ENCODE measurements at places on chromosomes 2 and 18.
A peak's percentile ranks its signal among the peaks of the same experiment; 100 is the strongest.

- peak; percentile 37 for DNase-seq
Measured at GRCh38 chr18:46481048-46481846, 175.8 kb downstream of the LOXHD1 start.

GRCh38 chr2:184541591-184541990, 56.7 kb upstream of the ZNF804A start:
- DNase-seq, result no peak

GRCh38 chr2:226906163-226906693, 70.4 kb downstream of the RHBDD1 start:
- no peak for DNase-seq

DNA sequence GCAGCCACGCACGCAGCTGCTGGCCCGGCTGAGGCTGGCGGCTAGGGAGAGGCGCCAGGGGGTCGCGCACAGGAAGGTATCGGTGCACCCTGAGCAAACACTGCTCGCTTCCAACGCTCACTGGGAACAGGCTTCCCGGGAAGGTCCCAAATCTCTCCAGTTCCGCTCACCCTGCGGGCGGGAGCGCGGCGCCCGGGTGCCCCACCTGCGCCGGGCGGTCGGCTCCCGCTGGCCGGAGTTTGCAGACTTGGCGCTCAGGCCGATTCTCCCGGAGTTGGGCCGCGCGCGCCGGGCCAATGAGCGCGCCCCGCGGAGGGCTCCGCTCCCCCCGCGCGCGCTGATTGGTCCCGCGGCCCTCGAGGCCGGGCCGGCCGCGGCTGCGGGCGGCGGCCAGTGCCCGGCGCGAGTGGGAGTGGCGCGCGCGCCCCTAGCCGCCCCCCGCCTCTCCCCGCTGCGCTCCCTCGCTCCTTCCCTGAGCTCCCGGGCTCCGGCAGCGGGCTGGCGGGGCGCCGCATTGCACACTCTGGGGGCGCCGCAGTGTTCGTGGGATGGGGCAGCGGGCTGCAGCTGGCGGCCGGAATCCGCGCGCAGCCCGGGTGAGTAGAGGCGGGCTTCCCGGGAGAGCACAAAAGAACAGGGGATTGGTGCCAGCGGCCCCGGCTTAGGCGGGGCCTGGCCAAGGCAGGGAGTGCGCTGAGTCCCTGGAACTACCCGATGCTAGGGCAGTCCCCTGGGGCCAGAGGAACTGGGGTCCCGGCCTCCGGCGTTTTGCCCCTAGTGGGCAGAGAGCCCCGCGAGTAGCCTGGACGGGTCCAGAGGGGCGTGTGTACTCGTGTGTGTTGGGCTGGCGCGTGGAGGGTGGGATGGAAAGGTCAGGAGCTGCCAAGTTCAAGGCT, at the start of gene LYPD6:
Gene LYPD6 (plus strand): TSS at position 461 of the 896 bp plus-strand sequence. CDS start 107,122 bp downstream, outside the sequence.
- no peak for DNase-seq

GRCh38 chr2:148594216-148594615, 50.3 kb upstream of the EPC2 start:
- no peak for DNase-seq

DNA sequence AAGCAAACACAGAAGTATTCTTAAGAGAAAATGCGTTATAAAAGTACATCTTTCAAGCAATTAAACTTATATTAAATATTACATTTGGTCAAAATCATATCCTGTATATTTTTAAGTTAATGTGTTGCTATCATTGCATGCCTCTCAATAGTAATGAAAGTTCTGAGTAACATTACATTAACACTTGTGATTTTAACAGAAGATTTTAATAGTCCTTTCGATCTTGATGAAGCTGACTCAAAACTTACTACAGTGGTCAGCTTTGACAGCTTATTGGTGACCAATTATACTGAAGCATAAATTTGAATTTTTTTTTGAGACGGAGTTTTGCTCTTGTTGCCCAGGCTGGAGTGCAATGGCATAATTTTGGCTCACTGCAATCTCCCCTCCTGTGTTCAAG, 303.3 kb downstream of the GALR1 start:
- DNase-seq, result no peak

DNA sequence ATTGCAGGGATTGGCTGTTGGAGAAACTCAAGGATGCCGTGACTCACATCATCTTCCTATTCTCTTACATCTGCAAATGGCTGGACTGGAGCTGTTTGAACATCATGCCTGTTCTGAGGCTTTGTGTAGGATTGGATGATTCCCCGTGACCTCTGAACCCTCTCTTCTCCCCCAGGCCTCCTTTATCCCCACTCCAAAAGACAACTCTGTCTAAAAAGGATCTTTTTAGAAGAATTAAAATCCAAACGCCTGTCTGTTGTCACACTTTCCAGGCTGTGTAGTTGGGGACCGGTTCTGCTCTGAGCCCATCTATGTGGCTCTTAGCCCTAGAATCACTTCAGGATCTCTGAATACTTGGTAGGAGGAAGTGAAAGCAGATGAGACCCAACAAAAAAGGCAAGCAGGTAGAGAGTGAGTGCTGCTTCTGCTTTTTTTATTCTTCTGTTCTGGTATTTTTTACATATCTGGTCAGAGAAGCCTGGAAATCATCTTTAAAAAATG, 565 bp downstream of the SP140 start:
- no peak for DNase-seq

DNA sequence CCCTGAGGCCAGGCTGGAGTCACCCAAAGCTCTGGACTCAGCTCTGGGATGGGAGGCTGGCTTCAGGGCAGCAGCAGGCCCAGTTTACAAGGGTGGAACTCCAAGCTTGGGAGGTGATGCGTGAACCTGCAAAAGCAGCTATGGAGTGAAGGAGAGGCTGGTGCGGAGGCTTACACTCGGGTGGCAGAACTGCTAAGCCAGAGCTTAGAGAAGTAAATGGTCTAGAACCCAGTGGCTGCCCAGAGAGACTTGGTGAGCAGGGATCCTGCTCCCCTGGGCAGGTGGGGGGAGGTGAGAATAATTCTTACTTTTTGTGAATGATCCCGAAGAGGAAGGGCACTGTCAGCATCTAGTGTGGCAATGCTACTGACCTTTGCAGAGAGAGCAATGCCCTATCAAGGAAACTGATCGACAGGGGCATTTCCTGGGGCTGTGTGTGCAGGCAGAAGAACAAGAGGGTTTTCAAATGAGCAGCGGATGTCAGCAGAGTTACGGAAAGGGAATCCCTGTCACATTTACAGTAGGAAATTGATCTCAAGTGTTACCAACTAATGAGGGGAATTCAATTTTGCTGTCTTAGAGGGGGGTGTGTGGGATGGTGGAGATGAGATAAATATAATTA, 80.4 kb downstream of the TGFA start:
- DNase-seq, result no peak

DNA sequence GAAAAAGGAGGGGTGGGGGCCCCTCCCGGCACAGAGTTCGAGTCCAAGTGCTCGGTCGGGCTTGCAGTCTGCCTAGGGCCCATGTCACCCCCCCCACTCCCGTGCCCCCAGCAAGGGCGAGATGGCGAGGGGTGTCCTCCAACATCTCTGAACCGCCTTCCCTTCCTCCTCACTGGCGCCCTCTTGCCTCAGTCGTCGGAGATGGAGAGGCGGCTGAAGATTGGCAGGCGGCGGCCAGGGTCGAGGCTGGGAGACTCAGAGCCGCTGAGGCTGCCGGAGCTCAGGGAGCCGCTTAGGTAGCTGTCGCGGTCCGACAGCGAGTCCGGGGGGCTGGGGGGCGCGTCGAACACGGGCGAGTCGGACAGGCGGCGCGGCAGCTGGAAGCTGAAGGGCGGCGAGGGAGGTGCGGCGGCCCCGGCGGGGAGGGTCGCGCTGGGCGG, 2.3 kb downstream of the ZFP36L2 start:
- DNase-seq, result peak; percentile 57

GRCh38 chr2:230578106-230578505, 134.5 kb upstream of the CAB39 start:
- DNase-seq, result no peak

- no peak for DNase-seq
Measured at GRCh38 chr2:82289446-82289845, 1984.9 kb upstream of the LRRTM1 start.

GRCh38 chr18:54742659-54743604, 85.3 kb upstream of the RAB27B start:
- DNase-seq, result no peak

GRCh38 chr2:162607915-162608314, 230.7 kb downstream of the KCNH7 start:
- DNase-seq, result no peak

DNA sequence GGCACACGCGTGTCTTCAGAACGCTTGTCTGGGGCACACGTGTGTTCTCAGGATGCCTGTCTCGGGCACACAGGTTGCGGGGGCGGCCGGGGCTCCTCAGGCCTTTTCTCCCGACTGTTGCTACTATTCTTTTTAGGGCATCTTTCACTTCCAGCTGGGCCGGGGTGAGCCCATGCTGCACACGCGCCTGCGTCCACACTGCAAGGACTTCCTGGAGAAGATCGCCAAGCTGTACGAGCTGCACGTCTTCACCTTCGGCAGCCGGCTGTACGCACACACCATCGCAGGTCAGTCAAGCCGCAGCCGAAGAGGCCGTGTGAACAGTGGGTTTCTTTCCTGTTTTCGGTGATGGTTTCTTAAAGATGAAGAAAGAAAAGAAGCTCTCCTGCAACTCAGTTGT, 25.0 kb downstream of the CTDP1 start:
- no peak for DNase-seq

- DNase-seq, result no peak
Measured at GRCh38 chr18:23825978-23826405, 136.7 kb downstream of the LAMA3 start.

- DNase-seq, result no peak
Measured at GRCh38 chr2:44884677-44885076, 56.8 kb upstream of the SIX3 start.

DNA sequence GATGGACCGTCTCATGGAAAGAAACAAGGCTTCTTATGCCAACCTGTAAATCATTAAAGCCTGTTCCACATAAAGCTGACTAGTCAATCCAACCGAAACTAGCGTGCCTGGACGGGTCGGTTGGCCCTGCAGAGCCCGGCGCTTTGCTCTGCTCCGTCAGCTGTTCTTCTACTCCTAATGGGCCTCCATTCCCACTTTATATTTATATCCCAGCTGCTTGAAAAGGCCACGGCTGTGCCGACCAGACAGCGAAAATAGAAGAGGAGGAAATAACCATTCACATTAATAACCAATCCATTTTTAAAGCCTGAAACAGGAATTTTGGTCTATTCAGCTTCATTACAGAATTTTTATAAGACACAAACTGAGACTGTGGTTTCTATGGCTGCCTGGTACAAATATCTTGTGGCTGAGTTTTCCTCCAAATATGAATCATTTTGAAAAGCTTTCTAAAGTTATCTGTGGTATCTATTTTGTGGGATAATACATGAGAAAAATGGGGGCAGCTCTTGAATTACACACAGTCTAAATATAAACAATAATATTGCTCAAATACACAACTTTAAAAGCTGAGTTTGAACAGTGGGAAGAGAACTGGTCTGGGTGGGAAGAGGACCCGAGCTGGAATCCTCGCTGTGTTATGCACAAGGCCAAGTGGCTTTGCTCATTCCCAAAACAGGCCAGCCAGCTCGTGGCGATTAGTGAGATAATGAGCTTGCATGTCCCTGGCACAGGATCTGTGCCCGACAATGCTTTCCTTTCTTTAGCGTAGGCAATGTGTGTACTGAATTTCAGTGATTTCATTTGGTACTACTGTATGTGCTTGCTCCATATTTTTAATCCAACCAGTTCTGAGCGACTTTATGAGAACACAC, 10.5 kb upstream of the FAM124B start:
- no peak for DNase-seq

GRCh38 chr2:14292964-14293363, 339.6 kb upstream of the LRATD1 start:
- no peak for DNase-seq

DNA sequence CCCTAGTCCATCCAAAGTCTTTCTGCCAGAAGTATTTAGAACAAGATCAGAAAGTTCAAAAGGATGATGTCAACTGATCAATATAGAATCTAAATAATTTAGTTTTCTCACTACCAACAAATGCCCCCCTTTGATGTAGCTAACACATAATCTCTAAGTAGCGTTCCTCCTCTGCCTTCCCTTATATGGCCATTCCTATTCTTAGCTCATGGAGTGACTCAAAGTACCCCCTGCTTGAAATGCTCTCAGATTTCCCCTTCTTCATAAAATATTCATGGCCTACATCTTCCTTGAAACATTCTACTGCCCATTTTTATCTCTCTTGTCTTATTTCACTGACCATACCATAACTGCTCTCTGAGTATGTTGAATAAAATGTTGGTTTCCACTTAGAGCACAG, 151.5 kb downstream of the UPP2 start:
- DNase-seq, result no peak

GRCh38 chr18:2971741-2972552, 41.0 kb downstream of the LPIN2 start:
- peak; percentile 62 for DNase-seq

GRCh38 chr2:62800618-62801017, 95.1 kb downstream of the EHBP1 start:
- DNase-seq, result no peak

GRCh38 chr2:141021109-141021508, 1109.7 kb downstream of the LRP1B start:
- DNase-seq, result no peak

DNA sequence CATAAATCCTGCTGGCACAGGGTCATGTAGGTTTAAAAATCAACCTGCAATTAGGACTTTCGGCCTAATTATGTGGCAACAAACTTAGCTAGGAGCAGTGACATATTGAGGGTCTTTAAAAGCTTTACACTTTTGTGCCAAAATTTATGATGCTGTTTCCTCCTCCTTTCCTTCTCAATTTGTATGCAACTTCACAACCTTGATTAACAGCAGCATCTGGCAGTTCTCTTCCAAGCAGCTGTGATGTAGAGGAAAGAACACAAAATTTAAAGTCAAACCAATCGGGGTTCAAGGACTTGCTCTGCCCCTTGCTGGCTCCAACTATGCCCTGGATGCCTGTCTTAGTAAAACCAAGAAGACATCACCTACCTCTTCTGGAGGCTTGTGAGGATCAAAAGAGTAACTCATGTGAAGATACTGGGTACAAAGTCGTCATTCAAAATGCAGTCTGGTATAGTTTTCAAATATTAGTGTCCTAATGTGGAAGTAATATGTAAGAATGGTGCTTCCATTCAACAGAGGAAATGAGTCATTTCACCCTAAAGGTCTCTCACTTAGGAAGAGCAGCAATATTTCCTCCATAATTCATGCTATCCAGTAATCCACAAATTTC, 94.7 kb downstream of the ANKRD44 start:
- DNase-seq, result no peak

- DNase-seq, result no peak
Measured at GRCh38 chr2:194380011-194380410, 1277.0 kb upstream of the SLC39A10 start.

- DNase-seq, result no peak
Measured at GRCh38 chr18:58639751-58640427, 11.0 kb upstream of the ALPK2 start.
